Activated CD4-positive, alpha-beta T cell treated with anti-CD3 and anti-CD28 coated beads for 24 hours (primary cell): ENCODE measurements at places on chromosomes 5 and 9.

DNA sequence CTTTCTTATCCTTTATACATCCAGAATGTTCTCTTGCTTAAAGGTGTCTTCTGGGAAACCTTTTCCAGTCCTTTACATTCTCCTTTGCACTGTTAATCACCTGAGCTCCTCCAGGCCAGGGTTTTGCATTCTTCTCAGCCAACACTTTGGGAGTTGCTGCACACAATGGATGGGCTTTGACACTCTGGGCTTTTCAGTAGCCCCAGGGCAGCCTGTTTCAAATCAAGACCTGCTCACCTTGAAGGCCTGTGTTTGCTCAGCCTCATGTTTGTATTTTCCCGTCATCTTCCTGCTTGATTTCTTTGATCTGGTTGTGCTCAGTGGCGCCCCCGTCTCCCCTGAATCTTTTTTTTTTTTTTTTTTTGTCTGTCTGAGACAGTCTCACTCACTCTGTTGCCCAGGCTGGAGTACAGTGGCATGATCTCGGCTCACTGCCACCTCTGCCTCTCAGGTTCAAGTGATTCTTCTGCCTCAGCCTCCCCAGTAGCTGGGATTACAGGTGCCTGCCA is 41.0 kb downstream of the DMRT1 start:
- no peak for DNase-seq

- DNase-seq = no peak
Observed at GRCh38 chr9:107228496-107229039, 54.5 kb upstream of the RAD23B start.

- no peak for DNase-seq
Observed at GRCh38 chr9:116673375-116673774, 13.7 kb upstream of the TRIM32 start.

- DNase-seq = no peak
Observed at GRCh38 chr5:1537603-1538154, 13.9 kb upstream of the LPCAT1 start.

GRCh38 chr9:81621118-81621517 is 68.2 kb downstream of the TLE1 start:
- DNase-seq = no peak

DNA sequence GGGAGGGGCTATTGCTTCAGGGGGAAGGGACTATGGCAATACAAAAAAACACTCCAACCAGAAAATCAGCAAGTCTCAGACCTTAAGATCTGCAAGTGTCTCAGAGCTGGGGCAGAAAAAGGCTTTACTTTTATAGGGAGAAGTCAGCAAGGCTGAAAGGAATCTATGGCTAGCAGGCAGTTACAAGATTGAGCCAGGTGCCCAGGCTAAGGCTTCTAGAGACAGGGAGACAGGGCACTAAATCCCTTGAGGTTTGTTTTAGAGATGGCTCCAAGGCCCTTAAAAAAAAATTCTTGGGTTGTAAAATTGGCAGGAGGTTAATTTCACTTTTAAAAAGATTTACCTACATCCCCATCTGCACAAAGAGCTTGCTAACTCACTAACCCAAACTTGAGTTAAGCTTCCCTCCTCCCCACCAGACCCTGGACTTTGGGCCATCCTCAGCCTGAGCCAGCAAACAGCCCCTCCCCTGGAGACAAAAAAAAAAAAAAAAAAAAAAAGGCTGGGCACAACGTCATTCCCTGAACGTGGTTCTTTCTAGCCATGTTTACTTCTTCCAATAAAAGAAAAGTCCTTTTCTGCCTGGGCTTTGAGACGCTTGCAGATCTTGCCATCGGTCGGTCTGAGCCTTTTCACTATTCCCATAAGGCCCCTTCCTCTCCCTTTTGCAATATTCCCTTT is 17.9 kb downstream of the NIPAL4 start:
- DNase-seq = no peak

- DNase-seq = no peak
Observed at GRCh38 chr5:173534664-173535063, 81.8 kb downstream of the BOD1 start.

GRCh38 chr9:123894822-123895221 is 35.1 kb downstream of the DENND1A start:
- DNase-seq = no peak

DNA sequence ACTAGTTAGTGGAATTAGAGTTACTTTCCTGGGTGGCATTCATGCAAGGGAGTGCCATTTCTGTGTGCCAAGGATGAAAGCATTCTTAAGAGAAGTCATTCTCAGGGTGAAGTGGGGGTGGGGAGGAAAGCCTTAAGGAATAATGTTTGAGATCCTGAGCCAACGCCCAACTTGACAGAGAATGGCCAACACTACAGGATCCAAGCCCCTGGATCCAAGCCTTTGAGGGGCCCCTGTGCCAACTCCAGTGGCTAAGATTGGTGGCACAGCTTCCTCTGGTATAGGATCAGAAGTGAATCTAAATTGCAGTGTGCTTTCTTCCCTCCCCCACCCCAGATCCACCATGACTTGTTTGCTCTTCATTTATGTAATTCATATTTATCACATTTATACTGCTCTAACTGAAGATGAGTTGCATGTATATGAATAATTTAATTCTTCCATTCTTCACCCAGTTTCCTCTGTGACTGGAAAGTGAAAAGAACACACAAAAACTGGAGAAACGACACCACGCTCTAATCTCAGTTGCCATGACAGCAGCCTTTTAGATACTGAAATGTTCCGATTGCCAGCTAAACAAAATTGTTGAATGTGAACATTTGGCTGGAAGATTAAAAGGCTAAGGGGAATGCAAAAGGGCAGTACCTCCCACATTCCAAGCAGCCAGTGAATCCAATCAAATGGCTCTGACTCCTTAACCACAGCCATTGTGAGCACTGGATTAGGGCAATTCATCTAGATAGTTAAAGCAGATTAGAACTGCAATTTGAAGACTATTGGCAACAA is 4.5 kb downstream of the ZNF608 start:
- DNase-seq = no peak

GRCh38 chr9:84609779-84610178 is 59.8 kb upstream of the NTRK2 start:
- DNase-seq = no peak

- no peak for DNase-seq
Observed at GRCh38 chr9:129403779-129404620, 216.9 kb downstream of the C9orf50 start.

GRCh38 chr5:106290841-106291240 is 1379.9 kb downstream of the EFNA5 start:
- DNase-seq = no peak

- DNase-seq = no peak
Observed at GRCh38 chr5:21688655-21689054, 1164.5 kb downstream of the CDH12 start.

- DNase-seq = no peak
Observed at GRCh38 chr9:29976981-29977380, 2403.7 kb upstream of the C9orf72 start.

DNA sequence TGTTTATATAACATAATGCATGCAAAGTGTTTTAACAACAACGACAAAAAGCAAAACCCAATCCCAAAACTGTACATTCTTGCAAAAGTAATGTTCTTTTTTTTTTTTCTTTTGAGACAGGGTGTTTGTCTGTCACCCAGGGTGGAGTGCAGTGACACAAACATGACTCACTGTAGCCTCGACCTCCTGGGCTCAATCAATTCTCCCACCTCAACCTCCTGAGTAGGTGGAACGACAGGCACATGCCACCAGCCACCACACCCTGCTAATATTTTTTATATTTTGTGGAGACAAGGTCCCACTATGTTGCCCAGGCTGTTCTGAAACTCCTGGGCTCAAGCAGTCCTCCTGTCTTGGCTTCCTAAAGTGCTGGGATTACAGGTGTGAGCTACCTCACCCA is 13.6 kb upstream of the HAVCR1 start:
- no peak for DNase-seq

DNA sequence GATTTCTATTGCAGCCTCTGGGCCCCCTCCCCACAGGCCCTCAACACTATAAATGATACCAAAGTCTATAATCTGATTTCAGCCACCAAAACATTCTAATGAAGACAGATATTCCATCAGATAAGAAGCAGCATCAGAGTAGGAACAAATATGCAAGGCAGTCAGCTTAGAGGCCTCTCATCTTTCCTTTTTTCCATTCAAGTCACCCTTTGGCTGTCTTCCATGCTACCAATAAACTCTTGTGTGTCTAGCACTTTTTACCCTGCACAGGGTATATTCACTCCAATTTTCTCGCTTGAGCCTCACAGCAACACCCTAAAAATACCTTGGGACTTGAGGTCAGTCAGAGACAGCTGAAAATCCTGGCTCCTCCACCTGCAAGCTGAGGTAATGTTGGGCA is 193.7 kb downstream of the BRINP1 start:
- DNase-seq = no peak

GRCh38 chr9:77488439-77489126 is 159.5 kb downstream of the GNA14 start:
- DNase-seq = no peak

- DNase-seq = no peak
Observed at GRCh38 chr9:115016344-115016743, 86.0 kb upstream of the TNFSF8 start.

DNA sequence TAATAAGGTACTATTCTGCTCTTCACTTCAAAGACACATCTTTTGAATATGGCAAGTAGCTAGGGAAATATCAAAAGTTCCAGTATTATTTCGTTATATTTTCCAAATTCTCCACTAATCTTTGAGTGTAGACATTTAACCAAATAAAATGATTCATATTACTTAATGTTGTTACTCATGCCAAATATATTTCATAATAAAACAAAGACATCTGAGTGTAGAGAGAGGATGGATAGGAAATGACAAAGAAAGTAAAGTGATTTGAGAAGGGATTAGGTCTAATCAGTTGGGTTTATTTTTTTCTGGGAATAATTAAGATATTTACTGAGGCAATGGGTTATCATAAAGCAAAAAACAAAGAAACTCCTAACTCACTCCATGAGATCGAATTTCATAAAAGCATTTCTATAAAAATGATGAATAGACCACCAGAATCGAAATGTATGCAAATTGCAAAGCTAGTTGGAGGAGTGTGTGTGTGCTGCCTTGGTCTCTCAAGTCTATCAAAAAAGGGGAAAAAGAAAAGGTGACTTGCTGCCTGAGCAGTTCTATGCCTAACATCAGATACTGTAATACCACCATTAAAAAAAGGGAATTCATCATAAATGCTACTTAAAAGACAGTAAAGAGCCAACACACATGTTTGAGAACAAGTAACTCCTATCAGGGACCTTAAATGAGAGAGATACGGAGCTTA is 255.5 kb downstream of the PDE4D start:
- no peak for DNase-seq

GRCh38 chr9:115416299-115416698 is 298.3 kb upstream of the TNC start:
- DNase-seq = no peak

DNA sequence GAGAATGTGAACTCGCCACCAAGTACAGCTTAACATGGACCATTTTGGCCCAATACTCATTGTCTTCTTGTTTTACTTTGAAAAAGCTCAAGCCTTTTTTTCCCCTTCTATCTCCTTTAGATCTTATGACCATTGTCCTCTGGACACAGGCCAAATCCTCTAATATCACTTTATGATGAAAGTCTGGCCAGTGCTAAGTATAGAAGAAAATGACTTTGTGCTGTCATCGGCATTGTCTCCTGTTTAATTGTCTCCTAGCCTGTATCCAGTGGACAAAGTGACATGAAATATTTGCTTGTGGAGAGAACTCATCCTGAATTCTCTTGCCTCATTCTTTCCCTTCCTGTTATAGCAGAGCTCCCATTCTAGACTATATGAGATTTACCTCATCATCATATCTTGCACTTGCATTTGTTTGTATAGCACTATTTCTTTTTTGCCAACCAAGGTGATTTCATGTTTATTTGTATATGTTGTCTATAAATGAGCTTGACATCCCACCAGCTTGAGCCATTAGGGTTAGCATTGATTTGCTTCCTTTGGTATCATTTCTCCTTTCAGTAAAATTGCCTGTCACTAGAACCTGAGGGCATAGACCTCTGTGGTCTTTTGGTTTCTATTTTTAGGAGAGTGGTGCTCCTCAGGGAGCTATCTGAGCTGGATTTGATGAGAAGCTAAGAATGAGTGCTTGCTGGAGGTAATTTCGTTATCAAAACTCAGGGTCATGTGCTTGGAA is 18.8 kb upstream of the TNFAIP8 start:
- no peak for DNase-seq

DNA sequence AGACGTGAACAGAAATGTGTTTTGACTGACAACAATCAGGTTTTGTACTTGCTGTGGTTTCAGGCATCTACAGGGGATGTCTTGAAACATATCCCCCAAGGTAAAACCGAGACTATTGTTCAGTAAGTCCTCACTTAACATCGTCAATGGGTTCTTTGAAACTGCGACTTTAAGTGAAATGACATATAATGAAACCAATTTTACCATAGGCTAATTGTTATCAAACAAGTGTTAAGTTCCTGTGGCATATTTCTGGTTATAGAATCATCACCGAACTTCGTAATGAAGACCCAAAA is 16.4 kb upstream of the OMD start:
- DNase-seq = no peak

- no peak for DNase-seq
Observed at GRCh38 chr5:73867345-73868335, 241.6 kb downstream of the ARHGEF28 start.

GRCh38 chr9:110874963-110875674 is 163.2 kb downstream of the LPAR1 start:
- no peak for DNase-seq

GRCh38 chr9:77922591-77922990 is 109.0 kb downstream of the GNAQ start:
- DNase-seq = no peak

- no peak for DNase-seq
Observed at GRCh38 chr9:105712297-105712696, 18.0 kb downstream of the TMEM38B start.

- no peak for DNase-seq
Observed at GRCh38 chr9:106921341-106921899, 58.5 kb downstream of the ZNF462 start.

DNA sequence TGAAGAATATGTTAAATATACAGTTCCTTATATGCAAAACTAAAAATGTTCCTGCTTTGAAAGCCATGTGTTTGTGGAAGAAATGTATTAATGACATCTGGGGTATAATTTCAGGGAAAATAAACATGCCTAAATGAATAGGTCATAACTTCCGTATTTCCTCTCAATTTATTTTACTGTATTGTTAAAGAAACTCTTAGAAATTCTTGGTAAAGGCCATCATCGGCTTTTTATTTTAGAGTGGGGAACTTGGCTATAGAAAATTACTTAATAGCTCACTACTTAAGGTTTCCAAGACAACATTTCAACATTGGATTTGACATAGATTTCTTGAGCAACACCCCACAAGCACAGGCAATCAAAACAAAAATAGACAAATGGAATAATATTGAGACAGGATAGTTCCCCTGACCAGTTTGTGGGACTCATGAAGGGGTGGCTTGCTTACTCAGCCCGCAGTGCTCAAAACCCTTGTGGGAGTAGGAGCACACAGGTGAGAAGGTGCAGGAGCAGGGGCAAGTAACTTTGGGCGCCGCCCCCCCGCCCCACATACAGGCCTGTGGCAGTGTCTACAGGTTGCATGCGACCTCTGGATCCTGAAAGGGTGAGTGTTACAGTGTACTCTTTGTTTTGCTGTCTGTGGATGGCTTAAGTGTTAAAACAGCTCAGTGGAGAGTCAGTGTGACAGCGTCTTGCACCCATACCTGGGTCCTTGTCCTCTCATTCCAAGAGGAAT is 891.4 kb upstream of the C9orf72 start:
- no peak for DNase-seq
